MV-4-11 (cell line): ENCODE measurements at places on chromosomes 1 and 21.

GRCh38 chr1:19045898-19046880 lies 89.7 kb upstream of the IFFO2 start:
- DNase-seq, result no peak

DNA sequence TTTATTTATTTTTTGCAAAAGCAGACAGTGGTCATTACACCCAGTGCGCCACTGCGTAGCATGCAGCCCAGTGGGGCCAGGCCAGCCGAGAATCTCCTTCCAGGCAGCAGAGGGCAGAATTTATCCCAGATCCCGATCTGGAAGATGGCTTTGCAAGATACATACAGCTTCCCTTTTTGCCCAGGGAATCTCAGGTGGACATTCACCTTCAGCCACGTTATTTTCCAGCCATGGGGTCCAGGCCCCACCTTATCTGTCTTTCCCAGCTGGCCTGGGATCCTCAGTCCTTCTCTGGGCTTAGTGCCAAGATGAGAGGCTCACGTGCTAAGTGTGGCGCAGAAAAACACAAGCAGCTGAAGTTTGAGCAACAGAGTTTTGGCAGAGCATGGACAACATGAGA lies 123.6 kb downstream of the AJAP1 start:
- peak; percentile 2 for DNase-seq

DNA sequence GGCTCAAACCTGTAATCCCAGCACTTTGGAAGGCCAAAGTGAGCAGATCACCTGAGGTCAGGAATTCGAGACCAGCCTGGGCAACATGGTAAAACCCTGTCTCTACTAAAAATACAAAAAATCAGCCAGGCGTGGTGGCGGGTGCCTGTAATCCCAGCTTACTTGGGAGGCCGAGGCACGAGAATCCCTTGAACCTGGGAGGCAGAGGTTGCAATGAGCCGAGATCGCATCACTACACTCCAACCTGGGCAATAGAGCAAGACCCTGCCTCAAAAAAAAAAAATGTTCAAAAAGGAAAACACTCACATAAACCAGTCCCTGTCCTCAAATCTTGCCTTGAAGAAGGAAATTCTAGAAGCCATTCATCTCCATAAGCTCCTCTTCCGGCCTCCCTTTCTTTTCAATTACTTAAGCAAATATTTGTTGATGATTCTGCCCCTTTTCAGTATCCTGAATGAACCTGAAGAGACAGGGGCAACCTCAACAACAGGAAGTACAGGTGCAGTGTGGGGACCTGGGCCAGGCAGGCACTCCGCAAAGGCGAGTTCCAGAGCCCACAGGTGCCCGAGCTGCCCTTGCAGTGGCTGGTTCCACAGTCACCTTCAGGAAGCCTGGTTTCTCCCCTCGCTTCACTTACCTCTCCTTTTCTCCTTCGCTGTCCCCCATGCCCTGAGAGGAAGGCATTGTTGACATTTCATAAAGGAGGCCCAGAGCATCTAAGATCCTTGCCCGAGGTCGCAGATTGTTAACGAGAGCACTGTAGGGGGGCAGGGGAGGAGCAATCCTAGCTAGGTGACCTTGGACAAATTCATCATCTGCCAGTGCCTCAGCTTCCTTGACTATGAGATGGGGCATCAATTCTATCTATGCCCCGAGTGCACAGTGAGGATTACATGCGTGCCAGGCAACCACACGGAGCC lies 8.9 kb upstream of the LEFTY1 start:
- no peak for DNase-seq

- no peak for DNase-seq
Observed at GRCh38 chr1:23122023-23122748, 46.5 kb downstream of the LUZP1 start.

DNA sequence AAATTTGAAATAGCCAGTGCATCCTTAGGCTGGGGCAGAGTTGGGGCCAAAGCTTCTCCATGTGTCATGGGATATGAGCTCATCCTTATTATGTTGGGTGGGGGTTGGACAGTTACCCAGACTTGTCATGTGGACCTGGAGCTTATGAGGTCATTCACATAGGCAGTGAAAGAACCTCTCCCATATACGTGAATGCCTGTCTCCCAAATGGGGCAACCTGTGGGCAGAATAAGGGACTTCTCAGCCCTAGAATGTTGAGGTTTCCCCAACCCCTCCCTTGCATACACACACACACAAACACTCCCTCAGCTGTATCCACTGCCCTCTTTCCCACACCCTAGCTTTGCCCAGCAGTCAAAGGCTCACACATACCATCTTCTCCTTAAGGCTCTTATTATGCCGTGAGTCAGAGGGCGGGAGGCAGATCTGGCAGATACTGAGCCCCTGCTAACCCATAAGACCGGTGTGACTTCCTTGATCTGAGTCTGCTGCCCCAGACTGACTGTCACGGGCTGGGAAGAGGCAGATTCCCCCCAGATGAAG lies 2.3 kb upstream of the IVL start:
- no peak for DNase-seq

- peak; percentile 67 for DNase-seq
Observed at GRCh38 chr1:91791691-91792488, 94.1 kb downstream of the TGFBR3 start.

DNA sequence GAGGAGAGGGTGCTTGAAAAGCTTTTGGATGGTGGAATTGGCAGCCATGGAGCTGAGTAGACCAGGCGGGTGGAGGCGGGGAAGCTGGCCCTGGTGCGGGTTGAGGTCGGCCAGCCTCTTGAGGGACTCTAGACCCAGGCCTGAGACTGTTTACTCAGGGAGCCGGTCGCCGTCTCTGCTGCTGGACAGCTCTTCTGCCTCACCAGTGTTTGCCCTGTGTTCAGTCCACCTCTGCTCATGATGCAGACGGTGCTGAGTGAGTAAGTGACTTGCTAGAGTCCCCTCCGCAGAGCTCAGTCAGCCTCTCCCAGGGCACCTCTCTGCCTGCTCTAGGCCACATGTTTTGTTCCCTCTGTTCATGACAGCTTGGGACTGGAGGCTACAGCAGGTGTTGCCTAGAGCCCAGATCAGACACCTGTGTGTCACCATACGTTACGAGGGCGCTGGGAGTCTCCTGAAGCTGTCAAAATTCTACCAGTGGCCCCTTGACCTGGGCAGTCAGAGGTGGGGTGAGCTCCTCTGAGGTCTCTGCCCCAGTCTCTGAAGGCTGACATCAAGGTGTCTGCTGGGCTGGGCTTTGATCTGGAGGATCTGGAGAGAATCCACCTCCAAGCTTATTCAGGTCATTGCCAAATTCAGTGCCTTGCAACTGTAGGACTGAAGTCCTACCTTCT lies 73.5 kb upstream of the WNT4 start:
- DNase-seq, result no peak

DNA sequence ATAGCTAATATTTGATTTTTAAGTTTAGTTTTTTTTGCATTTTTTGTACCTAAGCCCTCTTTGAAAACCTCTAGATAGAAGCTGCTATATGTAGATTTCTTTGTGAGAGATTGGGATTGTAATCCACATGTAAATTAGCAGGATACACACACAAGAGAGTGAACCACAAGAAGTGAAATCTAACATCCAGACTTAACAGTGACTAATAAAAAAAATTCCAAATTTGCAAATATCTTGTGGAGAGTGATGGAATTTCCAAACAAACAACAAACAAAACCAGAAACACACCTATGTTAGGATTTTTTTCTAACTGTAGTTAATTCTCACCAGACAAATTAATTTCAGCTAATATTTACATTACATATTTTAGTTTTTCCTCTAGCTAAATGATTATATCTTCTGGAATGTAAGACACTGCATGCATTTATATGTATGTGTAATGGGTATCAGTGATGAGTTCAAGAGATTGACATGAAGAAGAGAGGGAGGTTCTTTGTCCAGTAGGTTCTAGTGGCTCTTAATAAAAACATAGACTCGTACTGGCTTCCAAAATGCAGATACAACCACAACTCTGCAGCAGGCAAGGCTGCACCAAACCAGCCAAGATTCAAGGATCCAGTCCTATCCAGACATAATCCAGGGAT lies 12.8 kb downstream of the CLDN17 start:
- DNase-seq, result no peak

GRCh38 chr1:66271904-66272254 lies 262.1 kb upstream of the SGIP1 start:
- DNase-seq, result no peak

DNA sequence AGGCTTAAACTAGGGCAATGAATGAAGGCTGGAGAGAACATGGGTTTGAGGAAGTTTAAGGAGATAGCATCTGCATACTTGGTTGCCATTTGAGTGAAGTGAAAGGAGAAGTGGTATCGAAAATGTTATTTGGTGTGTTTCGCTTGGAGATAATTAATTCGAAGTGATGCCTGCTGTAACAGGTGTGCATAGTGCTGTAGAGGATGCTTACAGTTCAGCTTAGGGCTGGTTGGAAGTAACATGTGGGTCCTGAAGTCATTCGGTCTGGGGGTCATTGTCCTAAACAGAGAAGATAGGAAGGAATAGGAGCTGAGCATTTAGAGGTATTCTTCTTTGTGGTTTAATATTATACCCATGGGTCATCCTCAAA lies 301 bp upstream of the NUDT17 start:
- peak; percentile 93 for DNase-seq

DNA sequence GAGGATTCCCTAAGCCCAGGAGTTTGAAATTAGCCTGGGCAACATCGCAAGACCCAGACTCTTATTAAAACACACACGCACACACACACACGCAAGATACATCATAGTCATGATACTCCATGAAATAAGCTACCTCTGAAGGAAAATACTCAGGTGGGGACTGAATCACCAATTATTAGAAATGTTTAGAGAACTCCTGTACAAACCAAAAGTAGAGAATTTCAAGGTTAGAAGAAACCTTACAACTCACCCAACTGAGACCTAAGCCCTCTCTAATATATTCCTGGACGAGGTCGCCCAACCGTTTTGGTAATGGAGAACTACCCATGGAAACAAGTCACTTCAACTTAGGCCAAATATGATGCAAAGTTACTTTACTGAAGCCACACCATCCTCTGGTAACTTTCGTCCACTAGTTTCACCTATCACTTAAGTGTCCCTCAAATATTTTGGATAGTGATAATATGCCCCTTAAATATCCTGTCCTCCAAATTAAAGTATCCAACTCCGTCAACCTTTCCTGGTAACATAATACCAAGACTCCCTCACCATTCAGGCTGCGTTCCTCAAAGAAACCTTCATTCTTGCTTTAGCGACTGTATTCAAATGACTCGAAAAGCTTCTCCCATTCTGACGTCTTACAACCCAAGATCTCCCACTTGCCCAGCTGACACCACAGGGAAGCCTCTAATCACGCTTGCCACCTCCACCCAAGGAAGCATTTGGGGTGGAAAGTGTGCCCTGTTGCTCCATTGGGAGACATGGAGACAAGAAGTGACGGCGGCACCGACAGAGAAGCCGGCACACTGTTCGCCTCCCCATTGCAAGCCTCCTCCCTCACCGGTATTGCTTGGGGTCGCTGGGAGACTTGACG lies 856 bp downstream of the NRDC start:
- peak; percentile 9 for DNase-seq

DNA sequence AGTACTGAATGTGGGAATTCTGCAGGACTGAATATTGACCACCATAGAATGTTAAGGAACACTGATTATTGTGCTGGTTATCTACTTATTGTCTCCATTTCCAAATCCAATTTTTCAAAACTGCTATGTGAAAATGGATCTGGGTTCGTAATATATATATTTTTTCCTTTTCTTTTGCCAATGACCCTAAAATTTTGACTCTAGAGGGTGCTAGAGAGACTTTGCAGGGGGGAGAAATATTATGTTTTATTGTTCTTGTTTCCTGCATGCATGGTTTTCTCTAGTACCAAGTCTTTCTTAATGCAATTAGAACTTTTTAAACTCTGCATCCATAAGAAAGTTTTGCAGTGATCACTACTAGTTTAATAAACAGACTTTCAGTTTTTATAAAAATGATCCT lies 1256.9 kb downstream of the BRINP3 start:
- DNase-seq, result no peak

DNA sequence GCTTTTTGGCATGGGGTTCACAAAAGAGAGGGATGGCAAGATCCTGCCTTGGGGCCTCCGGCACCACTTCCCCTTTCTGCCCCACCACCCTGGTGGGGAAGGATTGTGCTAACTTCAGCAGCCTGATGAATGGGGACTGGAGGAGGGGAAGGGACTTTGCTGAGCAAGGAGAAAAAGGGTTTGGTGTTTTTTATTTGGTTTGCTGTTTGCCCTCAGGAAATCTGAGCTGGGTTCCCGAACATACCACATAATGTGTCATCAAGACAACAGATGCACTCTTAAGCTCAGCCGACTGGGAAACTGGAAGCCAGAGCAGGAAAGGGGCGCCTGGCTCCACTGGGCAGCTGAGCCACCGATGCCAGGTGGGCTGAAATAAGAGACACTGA lies 19.8 kb downstream of the OLFML2B start:
- peak; percentile 98 for DNase-seq

DNA sequence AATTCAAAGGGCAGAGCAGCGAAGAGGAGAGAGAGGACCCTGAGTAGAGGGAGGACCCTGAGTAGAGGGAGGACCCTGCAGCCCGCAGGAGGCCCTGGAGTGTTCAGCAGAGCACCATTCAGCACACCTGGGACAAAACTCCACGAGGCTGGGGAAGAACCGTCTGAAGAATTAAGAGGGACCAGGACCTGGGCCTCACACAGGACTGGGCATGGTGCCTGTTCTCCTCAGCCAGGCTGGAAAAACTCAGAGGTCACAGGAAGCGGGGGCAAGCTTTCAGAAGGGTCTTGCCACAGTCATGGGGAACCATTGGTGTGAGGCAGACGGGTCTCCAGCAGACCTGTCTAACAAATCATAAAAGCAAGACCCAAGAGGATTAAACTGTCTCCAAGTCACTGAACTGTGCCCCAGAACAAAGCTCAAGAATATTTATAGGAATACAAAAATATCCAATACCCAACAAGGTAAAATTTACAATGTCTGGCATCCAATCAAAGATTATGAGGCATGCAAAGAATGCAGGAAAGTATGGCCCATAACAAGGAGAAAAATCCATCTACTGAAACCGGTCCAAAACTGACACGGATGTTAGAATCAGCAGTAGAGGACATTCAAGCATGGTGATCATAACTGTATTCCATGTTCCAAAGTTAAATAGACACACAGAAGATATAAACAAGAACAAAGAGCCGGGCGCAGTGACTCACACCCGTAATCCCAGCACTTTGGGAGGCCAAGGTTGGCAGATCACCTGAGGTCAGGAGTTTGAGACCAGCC lies 30.6 kb downstream of the MORN1 start:
- no peak for DNase-seq

GRCh38 chr1:103218821-103219220 lies 110.5 kb upstream of the COL11A1 start:
- DNase-seq, result peak; percentile 37
